ENCODE measurements at places on chromosomes 12 and 14. TPM values are rescaled to one million over a fixed set of nuclear protein-coding genes. Genes with fewer than 3 reads are reported as not detected.

Gene SBNO1
- total RNA-seq, result 17.7 TPM

Gene FAIM2
- not detected for total RNA-seq

Gene TMEM52B
- total RNA-seq, result not detected

Gene SERPINA3
- not detected for total RNA-seq

Gene CPM
- not detected for total RNA-seq

Gene ANO4
- 1.3 TPM for total RNA-seq

Gene GNB3
- total RNA-seq, result 5.5 TPM

Gene NDRG2
- 33.5 TPM for total RNA-seq

Gene LIN7A
- total RNA-seq, result 11.9 TPM

Gene FAM222A
- 2.5 TPM for total RNA-seq

Gene PLEK2
- total RNA-seq, result not detected
